ENCODE measurements at places on chromosomes 1 and 21. TPM values are rescaled to one million over a fixed set of nuclear protein-coding genes. Genes with fewer than 3 reads are reported as not detected.

The PTPRF gene
- total RNA-seq: 297 TPM

The ANGPTL3 gene
- not detected for total RNA-seq

The BATF3 gene
- total RNA-seq: 5.4 TPM

- no peak for DNase-seq
Measured at GRCh38 chr1:172494166-172494565, 38.8 kb upstream of the SUCO start.

DNA sequence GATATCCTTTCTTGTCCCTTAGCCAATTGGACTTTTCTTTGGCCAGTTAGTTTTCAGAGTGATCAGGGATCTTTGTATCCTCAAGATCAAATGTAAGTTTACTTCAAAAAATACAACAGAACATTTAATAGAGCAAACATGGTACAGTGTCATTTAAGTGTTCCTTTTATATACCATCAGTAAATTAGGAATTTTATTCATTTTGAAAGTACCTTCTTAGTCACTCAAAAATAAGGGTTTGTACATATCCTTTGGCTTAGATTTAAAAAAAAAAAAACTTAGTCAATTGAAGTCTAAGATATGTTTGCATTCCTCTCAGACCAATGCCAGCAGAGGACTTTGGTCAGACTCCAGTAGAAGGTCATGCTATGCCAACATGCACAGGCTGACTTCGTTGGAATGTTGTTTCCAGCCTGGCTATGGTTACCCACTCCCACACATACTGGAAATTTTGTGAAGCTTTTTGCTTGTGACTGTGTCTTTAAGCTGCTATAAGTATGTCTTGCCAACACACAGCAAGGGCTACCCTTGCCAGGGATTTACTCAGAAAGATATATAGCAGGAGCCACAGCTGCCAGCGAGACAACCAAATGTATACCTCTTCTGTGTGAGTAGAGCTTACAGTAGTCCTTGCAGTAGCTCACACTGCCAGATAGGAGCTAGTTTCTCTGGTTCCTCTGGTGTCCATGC, 81.5 kb upstream of the LRIF1 start:
- no peak for DNase-seq

Data from kidney epithelial cell (primary cell).